ENCODE measurements at places on chromosomes 16 and 17. TPM values are rescaled to one million over a fixed set of nuclear protein-coding genes. Genes with fewer than 3 reads are reported as not detected.

- H3K4me1 ChIP-seq: peaks cover 8% of the 10 kb centered on the region
- H3K27me3 ChIP-seq: peaks cover 11% of the 10 kb centered on the region
- no peak overlapping the region for H3K27ac ChIP-seq
- no peak overlapping the region for H3K4me3 ChIP-seq
- no peaks in the 10 kb centered on the region for H3K36me3 ChIP-seq
Observed at GRCh38 chr17:64773386-64773835, 111.3 kb upstream of the SMURF2 start.

GRCh38 chr17:82490512-82491195, 28.9 kb upstream of the FOXK2 start:
- no peak overlapping the region for H3K27ac ChIP-seq
- no peak for DNase-seq
- peaks cover 15% of the 10 kb centered on the region for H3K4me1 ChIP-seq
- H3K36me3 ChIP-seq: peaks cover 2% of the 10 kb centered on the region
- H3K27me3 ChIP-seq: peaks cover 10% of the 10 kb centered on the region

DNA sequence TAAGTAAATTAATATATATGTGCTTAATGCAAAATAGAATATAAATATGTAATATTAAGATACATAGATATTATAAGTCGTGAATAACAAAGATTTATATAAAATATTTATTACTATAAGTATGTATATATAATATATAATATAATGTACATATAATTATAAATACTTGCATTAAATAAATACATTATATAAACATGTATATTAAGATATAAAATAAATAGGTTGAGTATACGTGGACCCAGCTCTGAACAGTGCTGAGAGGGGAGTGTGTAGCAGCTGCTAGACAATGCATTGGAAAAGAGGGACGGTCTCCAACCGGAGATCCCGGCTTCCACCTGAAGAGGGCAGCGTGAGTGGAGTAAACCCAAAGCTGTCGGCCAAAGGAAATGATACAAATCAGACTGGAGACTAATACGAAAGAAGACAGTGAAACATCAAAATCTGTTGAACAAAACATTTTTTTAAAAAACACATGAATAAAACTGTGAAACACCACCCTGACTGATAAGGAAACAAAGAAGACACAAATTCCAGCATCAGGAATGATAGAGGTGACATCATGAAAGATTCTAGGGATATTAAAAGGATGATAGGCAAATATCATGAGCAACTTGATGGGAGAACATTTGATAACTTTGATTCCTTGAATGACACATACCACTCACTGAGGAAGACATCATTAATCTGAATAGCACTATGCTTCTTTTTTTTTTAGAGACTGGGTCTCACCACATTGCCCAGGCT, 125.4 kb upstream of the CHMP6 start:
- H3K4me1 ChIP-seq: peaks cover 66% of the 10 kb centered on the region
- H3K27me3 ChIP-seq: no peaks in the 10 kb centered on the region
- H3K36me3 ChIP-seq: peaks cover 50% of the 10 kb centered on the region

DNA sequence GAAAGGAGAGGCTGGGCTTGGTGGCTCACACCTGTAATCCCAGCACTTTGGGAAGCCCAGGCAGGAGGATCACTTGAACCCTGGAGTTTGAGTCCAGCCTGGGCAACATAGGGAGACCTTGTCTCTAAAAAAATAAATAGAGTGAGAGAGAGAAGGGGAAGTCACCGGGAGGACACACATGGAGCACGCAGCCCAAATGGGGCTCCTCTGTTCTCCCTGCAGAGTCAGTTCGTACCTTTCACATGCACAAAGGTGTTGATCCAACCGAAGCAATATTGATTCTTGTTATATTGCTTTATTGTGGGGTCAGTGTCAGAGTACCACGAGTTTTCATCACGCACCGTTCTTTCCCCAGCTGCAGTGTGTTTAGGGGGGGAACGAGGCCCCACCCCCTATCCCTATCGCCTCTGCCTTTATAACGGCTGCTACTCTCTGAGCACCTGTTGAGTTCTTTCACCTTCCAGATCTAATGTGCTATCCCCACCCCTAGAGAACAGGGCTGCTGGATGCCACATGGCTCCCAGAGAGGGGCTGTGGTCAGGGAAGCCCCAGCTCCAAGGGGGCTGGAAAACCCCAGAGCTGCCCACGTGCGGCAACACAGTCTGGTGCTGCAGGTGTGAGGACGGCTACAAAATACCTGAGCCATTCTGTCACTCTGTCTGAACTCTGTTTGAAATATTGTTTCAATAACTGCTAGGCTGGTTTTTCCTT, 1.0 kb upstream of the TMEM235 start:
- H3K4me1 ChIP-seq: peaks cover 14% of the 10 kb centered on the region
- no peak for DNase-seq
- H3K27ac ChIP-seq: no peak overlapping the region
- H3K36me3 ChIP-seq: no peaks in the 10 kb centered on the region
- peaks cover 61% of the 10 kb centered on the region for H3K27me3 ChIP-seq

GRCh38 chr16:23712976-23713375, at the start of gene ERN2:
Gene ERN2 (minus strand): TSS chr16:23713222. CDS start chr16:23713187, 35 bp downstream.
- peaks cover 53% of the 10 kb centered on the region for H3K27me3 ChIP-seq
- no peaks in the 10 kb centered on the region for H3K36me3 ChIP-seq
- H3K4me1 ChIP-seq: no peaks in the 10 kb centered on the region

The ZNF213 gene
- 7.6 TPM for total RNA-seq

The MAP2K6 gene
- 2.9 TPM for total RNA-seq

The CIITA gene
- total RNA-seq: 1.4 TPM
